Vagina (tissue), 2 donors: ENCODE measurements at places on chromosomes 12 and 14. TPM values are rescaled to one million over a fixed set of nuclear protein-coding genes. Genes with fewer than 3 reads are reported as not detected.

- no peak overlapping the region for H3K4me3 ChIP-seq
- no peaks in the 10 kb centered on the region for H3K36me3 ChIP-seq
- H3K4me1 ChIP-seq = peaks cover 9% of the 10 kb centered on the region
- H3K27me3 ChIP-seq = no peaks in the 10 kb centered on the region
- no peak for DNase-seq
Observed at GRCh38 chr12:115811929-115812328, 465.6 kb downstream of the MED13L start.

CD27 gene
- total RNA-seq = 1.2 TPM

GRCh38 chr12:91327889-91328288 is 145.3 kb upstream of the DCN start:
- no peak for DNase-seq
- H3K27ac ChIP-seq = peak overlapping the region; percentile 78
- no peaks in the 10 kb centered on the region for H3K27me3 ChIP-seq
- no peaks in the 10 kb centered on the region for H3K36me3 ChIP-seq

PTPN21 gene
- total RNA-seq = 15.2 TPM

DNA sequence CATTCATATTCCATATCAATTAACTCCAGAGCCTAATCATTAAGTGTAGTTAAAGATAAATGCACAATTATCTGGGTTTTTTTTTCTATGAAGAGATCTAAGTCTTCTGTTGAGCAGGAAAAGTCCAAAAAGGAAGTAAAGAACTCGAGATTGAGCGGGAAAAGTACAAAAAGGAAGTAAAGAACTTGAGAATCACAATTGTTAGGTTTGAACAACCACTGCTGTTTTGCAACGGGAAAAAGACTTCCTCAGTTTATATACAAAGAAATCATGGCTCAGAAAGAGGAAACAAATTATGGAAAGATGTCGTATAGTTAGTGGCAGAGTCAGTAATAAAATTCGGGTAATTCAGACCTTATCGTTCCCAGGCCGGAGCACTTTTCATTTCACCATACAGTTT is 63.3 kb downstream of the PPP1R12A start:
- no peak overlapping the region for H3K27ac ChIP-seq
- H3K4me3 ChIP-seq = no peak overlapping the region
- H3K36me3 ChIP-seq = peaks cover 18% of the 10 kb centered on the region
- no peak for DNase-seq
- peaks cover 35% of the 10 kb centered on the region for H3K4me1 ChIP-seq

NEUROD4 gene
- total RNA-seq = not detected

LHX5 gene
- total RNA-seq = not detected

DNA sequence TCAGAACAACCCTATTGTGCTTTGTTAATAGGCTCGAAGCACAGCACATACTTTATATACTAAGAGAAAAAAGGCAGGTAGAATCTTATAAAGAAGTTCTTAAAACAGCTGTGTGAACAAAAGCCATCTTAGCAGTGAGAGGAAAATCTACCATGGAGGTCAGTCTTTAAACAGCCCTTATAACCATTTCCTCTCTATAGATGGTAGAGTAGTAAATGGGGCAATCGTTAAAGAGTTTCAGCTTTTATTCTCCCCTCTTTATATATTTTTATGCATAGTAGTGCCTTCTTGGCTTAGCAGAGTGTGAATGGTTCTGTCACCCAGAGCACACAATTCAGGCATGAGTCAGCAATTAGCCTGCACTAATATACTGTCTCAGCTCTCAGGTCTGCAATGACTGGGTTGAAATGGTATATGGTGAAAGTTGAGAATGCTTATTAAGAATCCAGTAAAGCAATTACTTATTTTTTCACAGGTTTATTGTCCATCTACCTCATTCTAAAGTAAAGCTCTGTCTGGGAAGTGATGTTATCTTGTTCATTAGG is 305.0 kb downstream of the NELL2 start:
- no peaks in the 10 kb centered on the region for H3K4me1 ChIP-seq
- DNase-seq = no peak
- no peak overlapping the region for H3K27ac ChIP-seq
- H3K4me3 ChIP-seq = no peak overlapping the region
- no peaks in the 10 kb centered on the region for H3K36me3 ChIP-seq

CCDC77 gene
- 8.3 TPM for total RNA-seq

DNA sequence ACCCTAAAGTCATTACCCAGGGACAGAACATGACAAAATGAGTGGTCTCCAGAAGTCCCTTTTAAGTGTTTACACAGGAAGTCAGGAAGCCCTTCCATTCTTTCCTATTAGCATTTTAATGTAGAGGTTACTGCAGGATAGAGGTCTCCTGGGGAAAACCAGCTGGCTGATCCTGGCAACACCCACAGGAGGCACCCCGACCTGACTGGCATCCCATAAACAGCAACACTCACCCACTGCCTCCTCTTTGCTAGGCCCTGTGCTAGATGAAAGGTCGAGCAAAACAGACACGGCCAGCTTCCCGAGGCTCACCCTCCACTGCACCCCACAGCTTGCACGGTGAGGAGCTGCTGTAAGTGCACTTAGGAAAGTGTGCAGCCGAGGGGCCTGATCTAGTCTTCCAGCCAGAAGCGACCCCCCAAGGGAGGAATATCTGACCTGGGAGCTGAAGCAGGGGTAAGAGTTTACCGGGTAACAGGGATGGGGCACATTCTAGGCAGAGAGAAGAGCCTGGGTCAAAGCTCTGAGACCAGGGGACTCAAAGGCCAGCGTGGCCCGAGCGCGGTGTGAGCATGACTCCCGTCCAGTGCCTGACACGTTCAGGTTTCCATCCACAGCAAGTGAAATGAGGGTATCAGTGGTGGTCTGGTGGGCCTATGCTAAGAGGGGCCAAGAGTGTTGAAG is 9.0 kb downstream of the DAZAP2 start:
- DNase-seq = no peak
- no peak overlapping the region for H3K4me3 ChIP-seq
- peaks cover 20% of the 10 kb centered on the region for H3K4me1 ChIP-seq

SDSL gene
- not detected for total RNA-seq

DNA sequence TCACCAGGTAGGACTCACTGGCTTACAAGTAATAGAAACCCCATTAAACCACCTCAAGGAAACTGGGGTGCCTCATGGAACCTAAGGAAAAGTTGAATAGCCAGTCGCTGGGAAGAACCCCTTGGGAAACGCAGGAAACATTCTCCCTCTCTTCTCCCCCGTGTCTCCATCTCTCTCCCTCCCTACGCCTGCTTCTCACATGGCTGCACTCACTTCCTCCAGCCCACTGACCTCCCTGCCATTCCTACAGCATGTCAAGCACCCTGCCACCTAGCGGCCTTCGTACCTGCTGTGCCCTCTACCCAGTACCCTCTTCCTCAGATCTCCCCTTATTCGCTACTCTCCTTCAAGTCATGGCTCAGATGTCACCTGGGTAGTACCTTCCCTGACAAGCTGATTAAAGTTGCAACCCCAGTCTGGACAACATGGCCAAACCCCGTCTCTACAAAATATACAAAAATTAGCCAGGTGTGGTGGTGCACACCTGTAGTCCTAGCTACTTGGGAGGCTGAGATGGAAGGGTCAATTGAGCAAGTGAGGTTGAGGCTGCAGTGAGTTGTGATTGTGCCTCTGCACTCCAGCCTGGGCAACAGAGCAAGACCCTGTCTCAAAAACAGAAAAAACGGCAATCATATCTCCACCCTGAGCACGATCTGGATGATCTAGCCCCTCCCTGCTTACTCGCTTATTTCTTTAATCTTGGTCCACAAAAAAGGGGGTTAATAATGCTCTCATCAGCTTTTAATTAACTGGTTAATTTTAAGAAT is 6.4 kb upstream of the DTX1 start:
- H3K36me3 ChIP-seq = no peaks in the 10 kb centered on the region
- no peak overlapping the region for H3K4me3 ChIP-seq
- no peak overlapping the region for H3K27ac ChIP-seq
- H3K27me3 ChIP-seq = no peaks in the 10 kb centered on the region
- DNase-seq = no peak
- no peaks in the 10 kb centered on the region for H3K4me1 ChIP-seq

- H3K27ac ChIP-seq = no peak overlapping the region
- no peaks in the 10 kb centered on the region for H3K4me1 ChIP-seq
- H3K36me3 ChIP-seq = no peaks in the 10 kb centered on the region
- no peak overlapping the region for H3K4me3 ChIP-seq
Observed at GRCh38 chr12:87112571-87113345, 856.6 kb upstream of the MGAT4C start.

P2RX7 gene
- total RNA-seq = 8.6 TPM

DNA sequence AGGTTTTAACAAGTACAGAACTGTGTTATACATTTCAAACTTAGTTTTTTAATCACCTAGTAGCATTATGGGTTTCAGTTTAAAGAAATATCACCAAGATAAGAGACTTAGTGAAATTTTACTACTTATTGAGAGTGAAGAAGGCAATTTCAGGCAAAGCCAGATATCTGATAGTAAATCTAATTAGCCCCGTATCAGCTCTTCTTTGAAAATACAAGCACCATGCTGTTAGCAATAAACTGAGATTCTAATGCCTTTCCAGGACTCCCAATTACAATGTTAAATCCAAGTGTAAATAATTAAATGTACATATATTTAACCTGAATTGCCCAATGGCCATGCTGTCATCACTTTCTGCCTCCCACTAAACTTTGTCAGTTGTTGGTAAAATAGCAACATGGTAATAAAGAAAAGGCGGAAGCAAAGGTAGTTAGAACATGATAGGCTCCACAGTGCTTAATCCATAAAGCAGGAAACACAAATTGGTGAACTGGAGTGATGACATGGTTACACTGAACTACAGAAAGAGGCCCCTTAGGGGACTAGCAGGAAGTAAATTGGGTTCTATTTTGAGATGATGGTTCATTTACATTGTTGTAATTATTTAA is 646.1 kb downstream of the C12orf50 start:
- H3K4me1 ChIP-seq = no peaks in the 10 kb centered on the region
- H3K4me3 ChIP-seq = no peak overlapping the region
- no peak overlapping the region for H3K27ac ChIP-seq

- no peaks in the 10 kb centered on the region for H3K4me1 ChIP-seq
- H3K4me3 ChIP-seq = no peak overlapping the region
- no peak overlapping the region for H3K27ac ChIP-seq
- no peaks in the 10 kb centered on the region for H3K27me3 ChIP-seq
- H3K36me3 ChIP-seq = no peaks in the 10 kb centered on the region
- DNase-seq = no peak
Observed at GRCh38 chr14:101992708-101993107, 28.3 kb downstream of the DYNC1H1 start.

DNA sequence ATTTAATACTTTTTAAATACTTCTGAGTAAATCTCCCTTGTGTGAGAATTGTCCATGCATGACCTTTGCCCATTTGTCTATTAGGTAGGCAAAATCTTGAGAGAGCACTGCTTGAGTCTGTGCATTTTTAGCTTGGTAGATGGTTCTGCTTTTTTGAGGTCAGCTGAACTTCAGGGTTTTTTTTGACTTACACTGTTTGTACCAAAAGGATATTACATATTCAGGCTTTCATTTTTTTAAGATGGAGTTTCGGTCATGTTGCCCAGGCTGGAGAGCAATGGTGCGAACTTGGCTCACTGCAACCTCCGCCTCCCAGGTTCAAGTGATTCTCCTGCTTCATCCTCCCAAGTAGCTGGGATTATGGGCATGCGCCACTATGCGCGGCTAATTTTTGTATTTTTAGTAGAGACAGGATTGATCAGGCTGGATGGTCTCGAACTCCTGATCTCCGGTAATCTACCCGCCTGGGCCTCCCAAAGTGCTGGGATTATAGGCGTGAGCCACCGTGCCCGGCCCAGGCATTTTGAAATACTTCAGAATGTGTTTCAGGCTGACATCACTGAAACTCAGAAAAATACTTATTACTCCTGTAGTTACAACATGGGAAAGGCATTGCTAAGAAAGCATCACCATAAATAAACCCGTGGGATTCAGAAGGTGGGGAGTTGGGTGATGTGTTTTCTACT is 11.1 kb downstream of the RASSF3 start:
- H3K36me3 ChIP-seq = no peaks in the 10 kb centered on the region
- peaks cover 49% of the 10 kb centered on the region for H3K4me1 ChIP-seq
- no peak overlapping the region for H3K4me3 ChIP-seq
- no peak for DNase-seq

DNA sequence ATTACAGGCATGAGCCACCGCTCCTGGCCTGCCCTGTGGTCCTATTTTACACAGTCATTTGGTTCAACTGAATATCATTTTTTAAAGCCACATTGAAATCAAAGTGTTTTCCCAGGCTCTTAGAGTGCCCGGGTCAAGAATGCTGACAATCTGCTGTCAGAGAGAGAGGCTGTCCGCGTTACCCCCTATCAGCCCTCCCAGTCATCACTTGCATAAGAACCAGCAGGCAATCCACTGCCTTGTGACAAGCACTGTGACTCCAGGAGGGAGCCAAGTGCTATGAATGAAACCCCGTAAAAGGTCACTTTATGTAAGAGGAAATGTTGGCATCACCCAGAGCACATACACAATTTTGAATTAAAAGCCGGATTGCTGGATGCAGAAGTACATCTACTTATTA is 13.5 kb downstream of the PHLDA1 start:
- H3K27me3 ChIP-seq = no peaks in the 10 kb centered on the region
- H3K4me3 ChIP-seq = no peak overlapping the region
- no peaks in the 10 kb centered on the region for H3K36me3 ChIP-seq
- no peak overlapping the region for H3K27ac ChIP-seq
- DNase-seq = no peak

STK38L gene
- 52.8 TPM for total RNA-seq

ALDH1L2 gene
- 5.4 TPM for total RNA-seq

DNA sequence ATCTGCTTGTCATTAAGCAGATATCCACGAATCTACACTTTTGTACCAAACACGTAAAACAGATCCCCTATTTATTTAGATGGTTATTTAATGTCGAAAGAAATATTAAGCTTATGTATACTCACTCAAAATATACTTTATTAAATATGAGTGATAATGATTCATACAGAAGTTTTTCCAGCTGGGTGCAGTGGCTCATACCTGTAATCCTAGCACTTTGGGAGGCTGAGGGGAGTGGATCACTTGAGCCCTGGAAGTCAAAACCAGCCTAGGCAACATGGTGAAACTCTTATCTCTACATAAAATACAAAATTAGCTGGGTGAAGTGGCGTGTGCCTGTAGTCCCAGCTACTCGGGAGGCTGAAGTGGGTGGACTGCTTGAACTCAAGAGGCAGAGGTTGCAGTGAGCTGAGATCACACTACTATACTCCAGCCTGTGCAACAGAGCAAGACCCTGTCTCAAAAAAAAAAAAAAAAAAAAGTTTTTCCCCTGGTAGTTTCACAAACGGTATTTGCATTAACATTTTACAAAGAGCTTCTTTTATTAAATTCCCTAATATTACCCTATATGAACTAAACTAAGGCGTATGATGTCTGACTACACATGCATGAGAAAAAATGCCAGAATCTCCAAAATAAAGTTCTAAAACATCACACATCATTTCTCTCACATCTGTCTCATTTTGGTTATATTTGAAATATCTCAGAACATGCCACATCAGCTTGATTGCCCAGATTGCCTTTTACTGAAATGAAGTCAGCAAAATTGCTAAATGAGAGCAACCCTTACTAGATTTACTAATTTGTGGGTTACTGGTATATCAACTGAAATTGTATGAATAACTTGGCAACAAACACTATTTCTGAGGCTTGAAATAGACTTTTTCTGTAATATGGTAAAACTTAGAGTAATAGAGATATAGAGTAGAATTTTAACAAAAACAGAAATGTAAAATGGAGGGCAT is 74.9 kb downstream of the PAWR start:
- no peaks in the 10 kb centered on the region for H3K27me3 ChIP-seq
- no peak overlapping the region for H3K4me3 ChIP-seq
- no peak for DNase-seq
- H3K4me1 ChIP-seq = peaks cover 8% of the 10 kb centered on the region

- H3K36me3 ChIP-seq = no peaks in the 10 kb centered on the region
- DNase-seq = no peak
Observed at GRCh38 chr14:77076113-77076631, 21.9 kb upstream of the CIPC start.
